Stimulated activated CD4-positive, alpha-beta T cell treated with anti-CD3 and anti-CD28 coated beads, Interleukin-1b, Interleukin-23, amount 100 ng/mL, for 1 hour (primary cell): ENCODE measurements at places on chromosomes 3 and 15.

- no peak for DNase-seq
Measured at GRCh38 chr15:73809728-73810501, 56.8 kb upstream of the INSYN1 start.

DNA sequence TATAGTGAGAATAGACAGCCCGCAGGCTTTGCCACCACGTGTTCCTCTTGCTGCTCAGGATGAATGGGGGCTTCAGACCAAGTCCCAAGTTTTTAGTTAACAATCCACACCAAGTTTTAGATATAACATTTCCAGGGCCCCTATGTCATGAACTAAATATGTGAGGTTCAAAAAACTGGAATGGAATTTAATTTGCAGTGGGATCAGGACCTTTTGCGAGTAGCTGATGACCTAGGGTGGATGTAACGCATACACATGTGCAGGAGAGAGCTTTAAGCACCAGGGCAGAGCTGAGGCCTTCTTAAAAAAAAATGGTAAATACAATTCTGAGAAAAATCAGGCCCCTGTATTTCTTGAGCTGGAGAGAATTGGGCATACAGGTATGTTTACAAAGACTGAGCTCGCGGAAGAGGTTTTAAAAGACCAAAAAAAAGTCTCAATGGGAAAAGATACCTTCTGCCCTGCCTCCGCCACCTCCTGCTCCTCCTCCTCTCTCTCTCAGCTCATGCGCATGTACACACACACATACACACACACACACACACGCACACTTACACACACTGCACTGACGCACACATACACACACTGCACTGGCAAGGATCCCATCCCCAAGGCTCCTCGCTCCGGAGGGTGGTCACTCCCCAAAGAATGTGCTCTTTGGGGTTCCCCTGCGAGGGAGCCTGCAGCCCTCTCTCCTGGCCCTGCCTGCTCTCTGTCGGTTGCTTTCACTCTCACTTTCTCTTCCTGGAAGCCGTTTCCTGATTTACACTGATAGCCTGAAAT is 48.2 kb upstream of the IGF1R start:
- DNase-seq = no peak

GRCh38 chr3:89419647-89420241 is 312.3 kb downstream of the EPHA3 start:
- DNase-seq = no peak

GRCh38 chr3:69084326-69085167 is at the start of gene ARL6IP5:
TSS of gene ARL6IP5 (plus strand) at chr3:69084937. CDS start at chr3:69085048, 111 bp downstream.
- peak; percentile 68 for DNase-seq
